ENCODE measurements at places on chromosomes 5 and 9. TPM values are rescaled to one million over a fixed set of nuclear protein-coding genes. Genes with fewer than 3 reads are reported as not detected.
A peak's percentile ranks its signal among the peaks of the same experiment; 100 is the strongest.

MORN5 gene
- not detected for total RNA-seq

STKLD1 gene
- total RNA-seq = 0.86 TPM

- no peaks in the 10 kb centered on the region for H3K4me1 ChIP-seq
- no peak overlapping the region for H3K4me3 ChIP-seq
- DNase-seq = peak; percentile 38
- H3K36me3 ChIP-seq = no peaks in the 10 kb centered on the region
Measured at GRCh38 chr5:44774279-44774880, 34.4 kb upstream of the MRPS30 start.

- no peaks in the 10 kb centered on the region for H3K36me3 ChIP-seq
- no peak overlapping the region for H3K27ac ChIP-seq
- H3K4me3 ChIP-seq = no peak overlapping the region
- H3K4me1 ChIP-seq = no peaks in the 10 kb centered on the region
- DNase-seq = no peak
- peaks cover 4% of the 10 kb centered on the region for H3K27me3 ChIP-seq
Measured at GRCh38 chr9:88773627-88774244, 217.5 kb upstream of the S1PR3 start.

GRCh38 chr9:97908705-97909104 is 13.6 kb downstream of the TRMO start:
- H3K27ac ChIP-seq = peak overlapping the region; percentile 52
- H3K4me1 ChIP-seq = peaks cover 67% of the 10 kb centered on the region
- no peaks in the 10 kb centered on the region for H3K27me3 ChIP-seq
- H3K4me3 ChIP-seq = peak overlapping the region; percentile 20
- H3K36me3 ChIP-seq = peaks cover 51% of the 10 kb centered on the region
- DNase-seq = no peak

DNA sequence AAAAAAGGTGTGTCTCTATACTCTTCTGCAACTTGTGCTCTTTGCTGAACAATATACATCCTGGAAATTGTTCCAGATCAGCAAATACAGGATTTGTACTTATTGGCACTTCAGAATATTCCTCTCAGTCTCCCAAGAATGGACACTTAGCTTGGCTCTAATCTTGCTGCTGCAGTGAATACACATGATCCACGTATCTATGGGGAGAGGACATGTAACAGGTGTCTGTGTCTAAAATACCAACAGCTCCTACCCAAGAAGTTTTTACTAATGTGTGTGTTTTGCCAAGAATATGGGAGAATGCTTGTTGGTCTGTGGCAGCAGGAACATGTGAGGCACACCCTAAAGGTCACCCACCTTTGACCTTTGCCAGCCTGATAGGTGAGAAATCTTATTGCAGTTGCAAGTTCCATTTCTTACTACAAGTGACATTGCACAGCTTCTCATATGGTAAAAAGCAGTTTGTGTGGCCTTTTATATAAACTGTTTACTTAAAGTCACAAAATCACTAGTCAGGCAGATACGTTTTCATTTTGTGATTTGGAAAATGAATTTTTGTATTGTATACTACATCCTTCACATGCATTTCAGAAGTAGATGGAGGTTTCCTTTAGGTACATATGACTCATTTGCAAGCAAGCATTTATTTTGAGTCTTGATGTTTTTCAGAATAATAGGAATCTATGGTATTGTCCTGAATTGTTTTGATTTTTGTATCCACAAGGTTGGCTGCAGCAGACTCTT is 35.8 kb downstream of the PHF2 start:
- no peaks in the 10 kb centered on the region for H3K27me3 ChIP-seq
- H3K27ac ChIP-seq = no peak overlapping the region
- peaks cover 11% of the 10 kb centered on the region for H3K4me1 ChIP-seq
- no peak for DNase-seq
- H3K4me3 ChIP-seq = no peak overlapping the region

DNA sequence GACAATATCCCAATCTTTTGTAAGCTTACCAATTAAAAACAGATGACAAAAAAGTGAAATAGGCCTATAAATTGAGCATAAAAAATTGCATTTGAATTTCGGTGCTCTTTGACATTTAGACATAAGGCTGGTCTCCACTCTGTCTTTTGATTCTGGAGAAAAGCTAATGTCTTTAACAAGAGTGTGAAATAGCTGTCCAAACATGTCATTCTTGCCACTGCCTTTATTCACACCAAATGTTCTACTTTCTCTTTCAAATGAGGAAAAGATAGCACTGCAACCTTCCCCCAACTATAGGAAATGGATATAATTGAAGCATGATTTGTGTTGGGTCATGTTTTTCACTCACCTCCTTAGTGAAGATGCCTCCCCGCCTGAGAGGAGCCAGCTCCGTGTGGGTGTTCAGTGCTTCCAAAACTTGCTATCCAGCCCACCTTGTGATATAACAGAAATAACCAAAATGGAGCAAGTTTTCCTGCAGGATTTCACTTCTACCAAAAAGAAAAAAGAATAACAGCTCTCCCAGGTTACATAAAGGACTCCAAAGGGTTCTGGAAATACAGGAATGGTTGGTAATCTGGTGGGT is 55.2 kb upstream of the STK32A start:
- no peak for DNase-seq
- no peaks in the 10 kb centered on the region for H3K36me3 ChIP-seq
- no peak overlapping the region for H3K4me3 ChIP-seq

DNA sequence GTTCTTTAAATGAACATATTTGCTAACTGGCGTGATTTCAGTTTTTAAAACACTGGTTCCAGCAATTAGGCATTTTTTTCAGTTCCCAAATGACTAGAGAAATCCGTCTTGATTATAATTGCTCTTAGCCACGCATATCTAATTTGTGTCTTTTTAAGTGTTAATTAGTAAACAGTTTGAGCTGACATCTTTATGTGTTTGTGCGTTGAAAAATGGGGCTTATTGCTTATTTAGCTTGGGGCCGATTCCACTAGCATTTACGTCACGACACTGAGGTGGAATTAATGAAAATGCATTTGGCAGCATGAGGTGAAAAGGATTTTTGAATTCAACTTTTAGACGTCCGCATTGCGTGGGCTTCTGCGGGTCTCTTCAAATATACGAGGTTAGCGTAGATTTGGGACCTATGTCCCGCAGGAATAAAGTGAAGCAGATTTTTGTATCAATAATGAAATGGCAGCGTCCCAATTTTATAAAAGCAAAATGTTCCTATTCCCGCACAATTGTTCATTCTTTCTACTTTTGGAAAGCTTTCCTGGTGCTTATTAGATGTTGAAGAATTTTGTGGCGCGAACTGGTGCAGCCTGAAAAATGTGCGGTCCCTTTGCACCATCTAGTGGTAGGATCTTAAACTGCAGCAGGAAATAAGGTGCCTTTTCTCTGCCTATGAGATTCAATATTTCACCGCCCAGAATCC is 122.7 kb upstream of the LMX1B start:
- peak; percentile 69 for DNase-seq
- H3K36me3 ChIP-seq = no peaks in the 10 kb centered on the region
- H3K4me1 ChIP-seq = peaks cover 6% of the 10 kb centered on the region
- no peak overlapping the region for H3K27ac ChIP-seq
- H3K27me3 ChIP-seq = no peaks in the 10 kb centered on the region

CTXN3 gene
- total RNA-seq = not detected

ADGRD2 gene
- not detected for total RNA-seq

GRCh38 chr9:105698348-105698870 is 4.1 kb downstream of the TMEM38B start:
- no peak overlapping the region for H3K4me3 ChIP-seq
- DNase-seq = no peak
- H3K36me3 ChIP-seq = no peaks in the 10 kb centered on the region

DNA sequence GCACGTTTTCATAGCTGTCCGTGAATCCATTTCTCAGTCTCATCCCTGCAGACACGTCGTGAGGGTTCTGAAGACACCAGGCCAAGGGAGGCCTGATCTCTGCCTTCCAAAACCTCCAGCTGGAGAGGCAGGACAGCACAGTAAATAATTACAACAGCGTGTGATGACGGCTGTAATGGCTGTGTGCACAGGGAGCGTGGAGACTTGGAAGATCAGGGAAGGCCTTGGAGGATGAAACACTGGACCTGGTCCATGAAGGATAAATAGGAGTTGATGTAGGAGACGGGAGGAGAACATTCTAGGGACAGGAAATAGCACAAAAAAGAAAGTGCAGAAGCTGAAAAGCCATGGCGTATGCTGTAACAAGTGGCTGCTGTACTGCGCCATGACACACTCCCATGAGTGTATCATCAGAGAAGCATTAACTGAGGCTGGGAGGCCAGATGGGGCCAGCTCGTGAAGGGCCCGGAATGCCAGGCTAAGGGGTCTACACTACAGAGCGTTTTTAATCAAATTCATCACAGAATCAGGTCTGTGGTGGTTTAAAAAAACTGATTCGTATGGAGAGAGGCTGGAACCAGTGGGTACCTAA is 97.2 kb downstream of the CRB2 start:
- no peak for DNase-seq
- H3K4me3 ChIP-seq = no peak overlapping the region
- H3K27me3 ChIP-seq = no peaks in the 10 kb centered on the region
- no peaks in the 10 kb centered on the region for H3K4me1 ChIP-seq

- no peaks in the 10 kb centered on the region for H3K36me3 ChIP-seq
- H3K4me3 ChIP-seq = no peak overlapping the region
- H3K27me3 ChIP-seq = no peaks in the 10 kb centered on the region
- no peak overlapping the region for H3K27ac ChIP-seq
- no peak for DNase-seq
Measured at GRCh38 chr5:124986170-124986569, 239.7 kb upstream of the ZNF608 start.

DNA sequence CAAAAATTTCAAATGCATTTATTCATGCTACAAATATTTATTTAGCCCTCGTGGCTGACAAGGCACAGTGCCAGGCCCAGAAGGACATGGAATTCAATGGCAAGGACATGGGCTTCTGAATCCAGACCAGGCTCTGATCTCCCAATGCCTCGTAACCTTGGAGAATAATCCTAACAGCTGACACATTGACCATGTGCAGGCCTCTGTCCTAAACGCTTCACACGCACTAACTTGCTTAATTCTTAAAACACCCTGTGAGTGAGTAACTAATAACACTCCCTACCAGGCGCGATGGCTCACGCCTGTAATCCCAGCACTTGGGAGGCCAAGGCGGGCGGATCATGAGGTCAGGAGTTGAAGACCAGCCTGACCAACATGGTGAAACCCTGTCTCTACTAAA is 33.2 kb downstream of the MYO10 start:
- no peaks in the 10 kb centered on the region for H3K4me1 ChIP-seq
- H3K27me3 ChIP-seq = no peaks in the 10 kb centered on the region

RAPGEF1 gene
- 159 TPM for total RNA-seq

DNA sequence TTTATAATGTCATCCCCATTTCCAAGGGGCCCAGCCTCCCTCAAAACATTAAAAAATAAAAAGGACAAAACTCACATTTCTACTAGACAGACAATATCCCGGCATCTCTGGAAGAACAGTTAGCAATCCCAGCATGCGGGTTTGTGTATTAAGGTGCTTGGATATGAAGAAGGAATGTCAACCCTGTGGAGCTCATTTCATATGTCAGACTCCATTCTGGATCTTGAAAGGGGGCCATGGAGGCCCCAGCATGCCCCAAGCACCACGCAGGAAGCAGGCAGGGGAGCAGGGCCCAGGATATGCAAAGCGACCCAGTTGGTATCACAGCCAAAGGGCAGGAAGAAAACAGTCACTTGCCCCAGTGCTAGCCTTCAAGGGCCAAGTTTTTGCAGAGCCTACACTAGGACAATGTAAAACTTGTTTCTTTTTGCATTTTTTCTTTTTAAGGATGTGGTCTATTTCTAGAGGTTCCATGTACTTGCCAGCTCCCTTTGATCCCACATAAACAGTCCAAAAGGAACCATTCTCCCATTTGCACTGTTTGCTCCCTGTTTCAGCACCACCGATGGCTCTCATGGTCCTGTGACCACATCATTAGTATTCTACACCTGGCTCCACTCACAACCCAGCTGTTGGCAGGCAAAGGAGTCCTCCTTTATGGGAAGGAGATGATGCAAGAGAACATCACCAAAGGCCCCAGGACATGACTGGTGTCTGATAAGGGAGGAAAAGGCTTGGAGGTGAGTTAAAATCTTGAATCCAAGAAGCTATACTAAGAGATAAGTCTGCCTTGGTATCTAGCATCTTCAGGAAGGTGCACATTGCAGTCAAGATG is 58.3 kb downstream of the FGF1 start:
- no peak overlapping the region for H3K27ac ChIP-seq
- no peak overlapping the region for H3K4me3 ChIP-seq
- no peaks in the 10 kb centered on the region for H3K4me1 ChIP-seq

- H3K27me3 ChIP-seq = peaks cover 67% of the 10 kb centered on the region
- peaks cover 25% of the 10 kb centered on the region for H3K4me1 ChIP-seq
- no peak for DNase-seq
- no peaks in the 10 kb centered on the region for H3K36me3 ChIP-seq
- peak overlapping the region; percentile 62 for H3K4me3 ChIP-seq
Measured at GRCh38 chr5:88675168-88675707, 207.7 kb downstream of the MEF2C start.

RAD50 gene
- 17.8 TPM for total RNA-seq

DNA sequence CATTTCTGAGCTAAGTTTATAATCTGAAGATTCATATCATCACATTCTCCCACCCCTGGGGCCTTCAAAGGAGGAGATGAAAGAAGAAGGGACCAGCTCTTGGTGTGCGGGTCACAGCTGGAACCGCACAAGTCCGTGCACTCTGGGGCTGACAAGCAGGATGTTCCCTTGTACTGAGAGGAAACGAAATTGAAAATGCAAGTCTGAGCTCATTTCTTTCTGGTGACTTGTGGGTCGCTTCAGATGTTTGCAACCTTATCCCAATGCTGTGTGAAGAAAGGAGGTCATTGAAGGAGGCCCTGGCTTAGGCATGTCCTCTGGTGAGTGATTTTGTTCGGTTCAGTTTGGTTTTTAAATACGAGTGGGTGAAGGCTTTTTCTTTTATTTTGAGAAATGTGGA is 59.6 kb downstream of the C9orf152 start:
- no peaks in the 10 kb centered on the region for H3K27me3 ChIP-seq
- peak; percentile 46 for DNase-seq
- H3K36me3 ChIP-seq = no peaks in the 10 kb centered on the region
- peak overlapping the region; percentile 67 for H3K27ac ChIP-seq
- H3K4me3 ChIP-seq = peak overlapping the region; percentile 93

GRCh38 chr9:16367605-16368231 is 502.8 kb downstream of the BNC2 start:
- no peak overlapping the region for H3K4me3 ChIP-seq
- no peak for DNase-seq

- H3K27me3 ChIP-seq = no peaks in the 10 kb centered on the region
- no peak overlapping the region for H3K4me3 ChIP-seq
- no peak for DNase-seq
- H3K27ac ChIP-seq = no peak overlapping the region
- peaks cover 3% of the 10 kb centered on the region for H3K36me3 ChIP-seq
Measured at GRCh38 chr5:69170495-69170894, 3.5 kb downstream of the CCNB1 start.

- H3K27ac ChIP-seq = no peak overlapping the region
- H3K4me1 ChIP-seq = no peaks in the 10 kb centered on the region
- H3K36me3 ChIP-seq = no peaks in the 10 kb centered on the region
- H3K27me3 ChIP-seq = no peaks in the 10 kb centered on the region
- no peak overlapping the region for H3K4me3 ChIP-seq
- DNase-seq = no peak
Measured at GRCh38 chr5:114418176-114419066, 56.6 kb downstream of the KCNN2 start.
